Activated CD4-positive, alpha-beta T cell treated with anti-CD3 and anti-CD28 coated beads, Interleukin-2, Interleukin-4, amounts not matched to agents 100 ng/mL and 50 ng/mL, durations not matched to agents 16 hours and 8 hours (primary cell): ENCODE measurements at places on chromosomes 12 and 14.

DNA sequence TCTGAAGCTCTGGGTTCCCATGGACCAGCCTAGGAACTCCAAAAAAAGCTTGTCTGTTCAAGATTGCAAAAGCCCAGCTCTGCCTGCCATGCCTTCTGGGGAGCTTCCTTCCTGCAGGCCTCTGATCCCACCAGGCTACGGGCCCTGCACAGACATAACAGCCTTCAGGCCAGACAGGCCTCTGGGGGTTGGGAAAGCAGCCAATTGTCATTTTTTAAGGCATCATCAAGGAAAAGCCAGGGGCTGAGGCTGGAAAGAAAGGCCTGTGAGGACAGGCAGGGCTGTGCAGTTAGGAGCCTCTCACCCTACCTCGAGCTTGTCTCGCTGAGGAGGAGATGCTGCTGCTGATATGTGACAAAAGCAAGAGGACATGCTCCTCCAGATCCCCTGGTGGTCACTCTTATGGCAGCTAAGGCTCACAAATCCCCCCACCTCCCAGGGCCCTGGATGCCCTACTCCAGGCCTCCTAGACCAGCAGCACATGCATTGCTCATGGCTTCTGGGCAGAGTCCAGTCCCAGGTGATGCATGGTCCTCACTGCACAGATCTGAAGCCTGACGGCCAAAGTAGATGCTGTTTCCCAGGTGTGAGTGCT is 2.9 kb downstream of the TMEM229B start:
- DNase-seq = no peak

GRCh38 chr14:21087294-21088091 is 11.0 kb downstream of the ZNF219 start:
- peak; percentile 73 for DNase-seq

GRCh38 chr14:75630695-75631452 is 29.8 kb downstream of the ERG28 start:
- DNase-seq = no peak

DNA sequence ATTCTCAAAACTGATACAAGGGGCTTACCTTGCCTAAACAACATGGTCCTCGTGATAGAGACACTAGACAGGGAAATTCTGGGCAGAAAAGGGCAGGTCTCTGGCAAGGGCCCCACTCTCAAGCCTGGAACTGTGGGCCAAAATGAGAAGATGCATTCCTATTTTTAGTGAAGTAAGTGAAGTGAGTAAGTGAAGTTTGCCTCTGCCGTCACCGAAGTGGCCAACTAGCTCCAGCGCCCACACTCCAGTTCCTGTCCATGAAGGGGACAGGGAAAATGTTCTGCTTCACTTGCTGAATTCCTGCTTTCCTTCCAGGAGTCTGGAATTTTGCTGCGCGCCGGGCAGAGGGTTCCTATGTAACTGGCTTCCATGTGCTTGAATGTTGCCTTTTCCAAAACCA is 1035.6 kb upstream of the TMEM132C start:
- DNase-seq = no peak

GRCh38 chr14:84579292-84579691 is 950.7 kb upstream of the FLRT2 start:
- no peak for DNase-seq

- DNase-seq = peak; percentile 11
These were observed 260.8 kb downstream of the RASSF9 start for GRCh38 chr12:85575120-85576096.

- no peak for DNase-seq
These were observed 190.1 kb downstream of the BCL11B start for GRCh38 chr14:99081880-99082279.

GRCh38 chr14:39267608-39268005 is 33.9 kb downstream of the MIA2 start:
- DNase-seq = peak; percentile 22

GRCh38 chr12:106508966-106509365 is 73.8 kb upstream of the RFX4 start:
- no peak for DNase-seq

GRCh38 chr14:102764220-102764671 is 13.0 kb upstream of the TRAF3 start:
- DNase-seq = no peak

GRCh38 chr12:89486264-89486663 is 38.3 kb downstream of the GALNT4 start:
- no peak for DNase-seq

DNA sequence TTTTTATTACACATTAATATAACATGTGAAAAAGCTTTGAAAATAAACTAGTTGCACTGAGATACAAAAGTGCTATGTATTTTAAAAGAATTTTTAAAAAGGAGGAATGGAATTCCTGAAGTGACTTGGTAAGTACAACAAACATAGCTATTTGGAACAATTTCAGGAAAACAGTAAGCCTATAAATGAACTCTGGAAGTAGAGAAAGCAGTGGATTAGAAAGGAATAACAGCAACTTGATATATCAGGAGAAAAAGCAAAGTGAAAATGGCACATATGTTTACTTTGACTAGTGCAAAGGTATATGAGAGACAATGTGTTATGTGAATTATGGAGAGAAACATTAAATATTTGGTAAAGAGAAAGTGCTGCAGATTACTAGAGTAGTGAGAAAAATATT is 811.7 kb downstream of the C12orf50 start:
- no peak for DNase-seq

DNA sequence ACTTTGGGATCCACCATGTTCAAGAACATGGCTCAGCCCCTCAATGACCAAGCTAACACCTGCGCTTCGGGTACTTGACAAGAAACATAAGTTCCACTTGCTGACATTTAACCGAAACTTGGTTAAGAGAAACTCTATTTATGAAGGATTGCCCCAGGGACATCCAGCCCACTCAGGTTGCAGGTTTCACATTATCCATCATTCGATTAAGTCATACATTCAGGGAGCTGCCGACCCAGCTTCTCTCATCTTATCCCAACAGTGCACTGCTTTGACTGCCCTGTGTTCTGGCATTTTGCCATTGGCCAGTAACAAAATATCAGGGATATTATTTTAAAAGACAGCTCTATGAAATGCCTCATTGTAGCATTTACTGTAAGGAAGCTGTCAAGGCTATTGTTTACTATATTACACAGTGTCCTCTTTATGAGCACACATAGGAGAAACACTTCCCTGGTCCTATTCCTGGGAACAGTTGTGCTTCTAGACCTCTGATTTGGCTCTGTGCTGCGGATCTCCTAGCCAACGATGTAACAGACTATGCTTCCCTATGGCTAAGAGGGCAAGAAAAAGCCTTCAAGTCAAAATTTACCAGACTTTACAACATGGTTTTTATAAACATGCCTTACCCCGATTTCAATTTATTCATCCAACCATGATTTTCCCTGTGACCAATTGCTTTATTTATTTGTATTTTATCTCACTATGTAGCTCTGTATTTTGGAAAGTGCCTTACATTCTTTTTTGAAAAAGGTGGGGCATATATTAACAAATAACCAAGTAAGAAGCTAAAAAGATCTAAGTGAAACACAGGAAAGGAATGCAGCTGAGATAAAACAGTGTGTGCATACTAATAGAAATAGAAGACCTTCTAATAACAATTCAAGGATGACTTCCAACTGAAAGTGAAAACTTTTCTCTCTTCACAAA is 109.3 kb downstream of the ITPR2 start:
- no peak for DNase-seq

DNA sequence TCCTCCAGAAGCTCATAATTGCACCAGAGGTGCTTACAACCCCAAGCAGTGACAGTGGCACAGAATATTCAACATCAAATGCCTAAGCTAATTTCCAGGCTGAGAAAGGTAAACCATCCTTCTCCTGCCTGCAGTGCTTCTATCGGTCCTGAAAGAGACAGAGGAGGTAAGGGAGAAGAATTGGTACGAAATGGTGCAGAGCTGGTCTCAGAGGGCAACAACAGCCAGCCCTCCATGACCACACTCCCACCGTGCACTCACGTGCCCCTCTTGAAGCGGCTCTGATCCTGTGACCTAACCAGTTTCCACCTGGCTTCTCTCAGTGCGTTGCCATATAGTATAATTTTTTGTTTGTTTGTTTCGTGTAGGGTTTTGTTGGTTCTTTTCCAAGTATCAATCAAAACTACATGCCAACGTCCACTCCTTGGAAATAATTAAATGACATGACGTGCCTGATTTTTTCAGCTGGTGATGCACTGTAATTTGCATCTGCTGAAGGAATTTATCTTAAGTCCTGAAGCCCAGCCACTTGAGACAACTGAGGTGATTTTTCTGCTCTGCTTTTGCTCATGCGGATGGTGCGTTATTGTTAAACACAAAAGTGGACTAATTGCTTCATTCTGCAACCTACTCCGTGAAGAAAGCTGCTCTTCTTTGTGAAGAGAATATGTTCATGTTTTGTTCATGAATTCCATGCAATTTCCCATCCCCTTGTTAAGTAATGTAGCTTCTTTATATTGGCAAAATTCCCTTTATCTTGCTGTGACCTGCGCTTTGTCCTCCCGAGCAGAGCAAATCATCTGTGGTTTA is 1.3 kb upstream of the ATP2A2 start:
- no peak for DNase-seq
